ENCODE measurements at places on chromosomes 5 and 9.

DNA sequence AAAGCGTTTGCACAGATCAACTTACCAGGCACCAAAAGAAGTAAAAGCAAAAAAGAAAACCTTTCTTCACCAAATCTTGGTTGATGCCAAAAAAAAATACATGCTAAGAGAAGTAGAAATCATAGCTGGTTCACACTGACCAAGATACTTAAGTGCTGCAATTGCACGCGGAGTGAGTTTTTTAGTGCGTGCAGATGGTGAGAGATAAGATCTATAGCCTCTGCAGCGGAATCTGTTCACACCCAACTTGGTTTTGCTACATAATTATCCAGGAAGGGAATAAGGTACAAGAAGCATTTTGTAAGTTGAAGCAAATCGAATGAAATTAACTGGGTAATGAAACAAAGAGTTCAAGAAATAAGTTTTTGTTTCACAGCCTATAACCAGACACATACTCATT, 36.4 kb upstream of the CCDC152 start:
- DNase-seq, result no peak

DNA sequence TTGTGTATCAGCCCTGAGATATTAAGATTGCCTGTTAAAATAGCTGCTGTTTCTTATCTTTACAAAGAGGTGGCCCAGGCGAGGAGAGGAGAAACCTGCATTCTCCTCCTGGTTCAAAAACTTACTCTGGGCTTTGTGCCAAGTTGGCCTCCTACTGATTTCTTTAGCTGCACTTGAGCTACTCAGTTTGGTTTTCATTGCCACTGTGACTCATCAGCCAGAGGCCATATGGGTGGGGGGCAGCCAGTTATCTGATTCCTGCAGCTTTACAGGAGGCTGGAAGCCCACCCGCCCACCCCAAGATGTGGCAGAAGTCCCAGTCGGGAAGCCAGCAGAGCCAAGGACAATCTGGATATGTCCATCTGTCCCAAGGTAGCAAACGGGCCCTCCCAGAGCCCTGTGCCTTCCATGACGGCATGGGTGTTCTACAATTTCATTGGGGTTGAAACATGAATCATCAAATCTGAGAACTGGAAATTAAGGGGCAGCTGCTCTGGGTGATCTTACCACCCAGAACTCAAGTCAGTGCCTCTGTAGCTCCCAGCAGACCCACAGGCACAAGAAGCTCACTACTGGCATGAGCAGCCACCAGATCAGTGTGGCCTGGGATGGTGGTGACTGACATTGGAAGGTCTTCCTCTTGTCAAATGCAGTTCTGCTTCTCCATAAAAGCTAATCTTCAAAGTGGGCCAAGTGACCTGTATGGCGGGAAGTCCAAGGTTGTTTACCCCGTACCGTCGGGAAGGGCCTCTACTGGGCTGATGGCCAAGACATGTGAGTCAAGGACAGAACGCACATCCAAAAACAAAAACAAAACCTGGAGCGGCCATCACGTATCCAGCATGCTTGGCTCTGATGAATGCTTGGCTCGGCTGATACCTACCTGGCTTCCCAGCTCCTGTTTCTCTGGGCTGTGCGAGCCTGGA, 15.6 kb downstream of the FCN2 start:
- no peak for DNase-seq

DNA sequence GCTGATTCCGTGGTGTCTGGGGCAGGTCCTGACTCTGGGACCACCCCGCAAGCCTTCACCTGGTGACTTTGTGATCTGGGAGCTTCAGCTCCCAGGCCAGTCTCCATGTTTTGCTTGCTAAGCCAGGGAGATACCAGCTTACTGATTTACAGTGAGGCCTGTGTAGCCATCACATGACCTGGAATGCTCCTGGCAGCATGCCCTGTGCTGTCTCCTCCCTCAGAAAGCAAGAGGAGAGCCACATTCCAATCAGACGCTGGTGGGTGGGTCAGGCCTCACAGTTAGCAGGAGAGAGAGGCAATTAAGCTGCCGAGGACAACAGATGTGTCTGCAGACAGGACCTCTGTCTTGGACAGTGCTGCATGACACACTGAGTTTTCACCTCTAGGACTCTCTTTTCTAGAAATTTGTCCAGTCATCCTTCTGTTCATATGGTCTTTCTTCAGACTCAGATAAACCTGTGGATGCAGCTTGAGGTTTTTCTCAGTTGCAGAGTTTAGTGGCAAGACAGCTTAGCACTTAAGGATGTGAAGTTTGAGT, 24.4 kb upstream of the GRPEL2 start:
- DNase-seq, result peak; percentile 2

DNA sequence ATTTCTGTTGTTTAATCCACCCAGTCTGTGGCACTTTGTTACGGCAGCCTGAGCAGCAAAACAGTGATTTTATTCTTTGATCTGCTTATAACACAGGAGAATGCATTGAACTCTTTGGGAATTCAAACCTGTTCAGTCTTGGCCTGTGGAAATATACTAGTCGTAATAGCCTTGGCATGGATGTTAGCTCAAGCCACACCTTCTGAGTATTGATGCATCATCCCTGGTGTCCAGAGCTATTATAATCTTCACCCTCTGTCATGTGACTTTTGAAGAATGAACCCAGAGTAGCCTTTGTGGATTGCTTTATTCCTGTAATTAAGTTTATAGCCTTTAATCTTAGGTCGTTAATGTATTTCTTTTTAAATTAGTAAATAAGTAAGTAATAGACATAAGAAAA, 50.8 kb upstream of the TEX48 start:
- DNase-seq, result no peak

GRCh38 chr5:57734296-57734695, 251.7 kb upstream of the ACTBL2 start:
- no peak for DNase-seq

GRCh38 chr5:172795318-172795977, 24.5 kb upstream of the DUSP1 start:
- DNase-seq, result no peak

GRCh38 chr9:106816524-106816923, 46.4 kb upstream of the ZNF462 start:
- no peak for DNase-seq

DNA sequence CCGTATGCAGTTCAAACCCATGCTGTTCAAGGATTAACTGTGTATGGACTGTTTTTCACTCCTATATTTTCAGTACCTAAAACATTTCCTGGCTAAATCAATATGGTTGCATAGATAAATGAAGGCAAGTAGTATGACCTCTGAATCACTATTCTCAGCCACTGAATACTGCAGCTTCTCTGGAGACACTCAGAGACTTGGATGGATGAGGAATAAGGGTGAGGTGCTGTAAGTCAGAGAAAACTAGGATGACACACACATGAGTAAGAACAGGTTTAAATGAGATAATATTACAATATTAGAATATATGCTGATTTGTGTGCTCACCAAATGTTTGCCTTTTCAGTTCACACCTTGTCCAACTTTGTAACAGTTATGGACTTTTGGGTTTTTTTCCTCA, 26.0 kb upstream of the ANXA1 start:
- no peak for DNase-seq

DNA sequence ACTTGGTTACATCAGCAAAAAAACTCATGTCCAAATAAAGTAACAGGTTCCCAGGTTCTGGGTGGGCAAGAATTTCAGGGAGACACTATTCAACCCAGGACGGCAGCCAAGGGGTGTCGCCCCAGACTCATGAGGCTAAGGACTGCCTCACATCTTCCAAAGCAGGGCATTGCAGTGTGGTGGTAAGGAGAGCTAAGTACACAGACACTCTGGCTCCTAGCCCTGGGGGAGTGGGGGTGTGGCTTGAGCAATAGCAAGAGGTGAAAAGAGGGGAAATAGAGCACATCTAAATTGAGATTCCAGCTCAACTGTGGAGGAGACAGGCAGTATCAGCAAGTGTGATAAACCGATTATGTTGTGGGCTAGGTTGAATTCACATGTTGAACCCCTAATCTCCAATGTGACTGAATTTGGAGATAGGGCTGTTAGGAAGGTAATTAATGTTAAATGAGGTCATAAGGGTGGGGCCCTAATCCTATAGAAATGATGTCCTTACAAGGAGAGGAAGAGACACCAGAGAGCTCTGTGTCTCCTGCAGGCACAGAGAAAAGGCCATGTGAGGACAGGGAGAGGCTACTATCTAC, 49.9 kb upstream of the MARCHF11 start:
- DNase-seq, result no peak
